T-cell (primary cell): ENCODE measurements at places on chromosomes 5 and 9. TPM values are rescaled to one million over a fixed set of nuclear protein-coding genes. Genes with fewer than 3 reads are reported as not detected.

DNA sequence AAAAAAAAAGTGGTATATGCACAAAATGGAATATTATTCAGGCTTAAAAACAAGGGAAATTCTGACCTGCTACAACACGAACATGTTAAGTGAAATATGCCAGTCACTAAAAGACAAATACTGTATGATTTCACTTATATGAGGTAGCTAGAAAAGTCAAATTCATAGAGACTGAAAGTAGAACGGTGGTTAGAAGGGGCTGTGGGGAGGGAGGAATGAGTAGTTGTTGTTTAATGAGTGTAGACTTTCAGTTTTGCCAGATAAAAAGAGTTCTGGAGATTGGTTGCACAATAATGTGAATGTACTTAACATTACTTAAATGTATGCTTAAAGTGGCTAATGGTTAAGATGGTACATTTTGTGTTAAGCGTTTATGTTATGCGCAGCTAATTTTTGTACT, 79.5 kb upstream of the IL12B start:
- DNase-seq = no peak

- no peak for DNase-seq
These were observed 289.2 kb upstream of the PCSK5 start for GRCh38 chr9:75601280-75601679.

- DNase-seq = no peak
These were observed 5.1 kb downstream of the OBP2A start for GRCh38 chr9:135551031-135551430.

DNA sequence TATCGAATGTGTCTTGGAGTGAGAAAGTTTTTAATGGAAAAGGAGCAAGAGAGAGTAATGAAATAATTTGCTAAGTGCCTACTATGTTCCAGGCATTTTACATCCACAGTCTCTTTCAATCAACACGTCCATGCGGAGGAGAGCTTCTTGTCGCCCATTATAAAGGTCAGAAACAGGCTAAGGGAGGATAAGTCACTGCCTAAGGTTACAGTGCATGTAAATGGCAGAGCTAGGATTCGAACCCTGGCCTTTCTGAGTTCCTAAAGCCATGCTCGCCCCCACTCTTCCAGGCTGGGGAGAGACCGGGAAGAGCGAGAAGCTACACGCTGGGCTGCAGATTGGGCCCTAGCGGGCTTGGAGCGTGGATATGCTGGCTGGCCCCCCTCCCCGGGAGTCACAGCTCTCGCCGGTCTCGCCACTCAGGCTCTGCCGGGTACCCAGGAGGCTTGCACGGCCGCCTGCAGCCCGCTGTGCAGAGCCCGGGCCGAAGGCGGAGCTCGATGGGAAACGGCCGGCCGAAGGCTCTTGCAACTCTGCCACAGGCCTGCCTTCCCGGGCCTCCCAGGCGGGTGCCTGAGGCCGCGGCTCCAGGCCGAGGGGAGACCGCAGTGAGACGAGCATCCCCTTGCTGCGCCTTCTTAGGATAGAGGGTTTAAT, 775 bp upstream of the LHX2 start:
- no peak for DNase-seq

GRCh38 chr9:136880651-136881050, 5.7 kb upstream of the TRAF2 start:
- no peak for DNase-seq

DNA sequence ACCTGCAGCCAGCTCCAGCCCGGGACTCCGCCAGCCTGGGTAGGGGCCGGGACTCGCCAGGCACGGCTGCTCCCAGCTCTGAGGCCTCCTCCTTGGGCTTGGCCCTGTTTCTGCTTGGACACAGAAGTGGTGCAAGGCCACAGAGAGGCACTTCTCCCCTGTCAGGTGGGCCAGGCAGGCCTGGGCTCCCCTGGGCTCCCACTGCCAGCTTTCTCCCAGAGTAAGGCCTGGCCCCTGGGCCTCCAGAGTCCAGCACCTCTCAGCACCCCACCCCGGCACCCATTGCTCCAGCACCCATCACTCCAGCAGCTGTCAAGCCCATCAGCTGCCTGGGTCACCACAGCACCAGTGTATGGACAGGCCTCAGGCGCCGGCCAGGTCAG, 71.1 kb upstream of the LRRTM2 start:
- DNase-seq = no peak

GRCh38 chr5:74243634-74244033, 396.9 kb downstream of the ENC1 start:
- no peak for DNase-seq

DNA sequence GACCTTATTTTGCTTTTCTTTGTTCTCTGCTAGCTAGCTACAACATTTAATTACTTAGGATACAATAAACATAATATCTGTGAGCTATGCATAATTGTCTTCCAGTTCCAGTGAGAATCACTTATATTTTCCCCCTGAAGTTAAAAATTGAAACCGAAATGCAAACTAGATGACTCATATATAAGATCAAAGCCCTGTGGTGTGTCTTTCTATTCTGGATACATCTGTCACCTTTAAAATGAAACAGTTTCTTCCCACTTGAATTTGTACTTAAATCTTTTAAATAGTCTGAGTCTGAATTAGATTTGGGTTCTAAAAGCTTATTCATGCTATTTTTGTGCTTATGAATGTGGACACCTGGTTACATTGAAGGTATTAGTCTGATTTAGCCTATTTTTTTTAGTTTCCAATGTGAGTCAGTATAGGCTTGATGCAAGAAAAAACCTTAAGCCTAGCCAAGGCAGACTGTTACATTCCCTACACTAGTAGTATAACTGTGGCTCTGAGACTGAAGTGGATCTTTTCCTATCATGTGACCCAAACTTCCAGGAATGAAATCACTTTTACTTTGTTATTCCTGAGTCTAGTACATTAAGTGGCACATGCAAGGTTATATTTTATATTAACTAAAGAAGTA, 703.5 kb upstream of the RGMB start:
- DNase-seq = no peak

- no peak for DNase-seq
These were observed 43.1 kb downstream of the SPTAN1 start for GRCh38 chr9:128595471-128595870.

- DNase-seq = no peak
These were observed 37.6 kb downstream of the ELL2 start for GRCh38 chr5:95923918-95924544.

DNA sequence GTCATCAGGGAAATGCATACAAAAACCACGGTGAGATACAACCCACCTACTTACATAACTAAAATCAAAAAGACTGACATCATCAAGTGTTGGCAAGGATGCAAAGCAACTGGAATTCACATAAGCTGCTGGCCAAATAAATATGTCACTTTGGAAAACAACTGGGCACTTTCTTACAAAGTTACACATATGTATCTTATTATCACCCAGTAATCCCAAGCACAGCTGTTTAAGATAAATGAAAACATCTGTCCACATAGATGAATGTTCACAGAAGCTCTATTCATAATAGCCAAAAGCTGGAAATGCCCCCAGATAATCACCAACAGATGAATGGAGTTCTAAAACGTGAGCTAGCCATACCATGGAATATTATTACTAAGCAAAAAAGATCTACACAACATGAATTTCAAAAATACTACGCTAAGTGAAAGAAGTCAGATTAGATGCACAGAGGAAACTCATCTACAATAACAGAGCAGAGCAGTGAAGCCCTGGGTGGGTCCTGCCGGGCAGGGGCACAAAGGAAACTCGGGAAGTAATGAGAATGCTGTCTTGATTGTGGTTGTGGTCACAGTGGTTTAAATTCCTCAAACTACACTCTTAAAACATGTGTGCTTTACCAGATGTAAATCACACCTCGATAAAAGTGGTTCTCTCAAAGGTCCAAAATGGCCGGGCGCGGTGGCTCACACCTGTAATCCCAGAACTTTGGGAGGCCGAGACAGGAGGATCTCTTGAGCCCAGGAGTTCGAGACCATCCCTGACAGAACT, 8.5 kb downstream of the CAMSAP1 start:
- no peak for DNase-seq

- no peak for DNase-seq
These were observed 147.5 kb downstream of the DAB2IP start for GRCh38 chr9:121798941-121799340.

- DNase-seq = no peak
These were observed 323.7 kb downstream of the ADAMTS6 start for GRCh38 chr5:65157906-65158603.

DNA sequence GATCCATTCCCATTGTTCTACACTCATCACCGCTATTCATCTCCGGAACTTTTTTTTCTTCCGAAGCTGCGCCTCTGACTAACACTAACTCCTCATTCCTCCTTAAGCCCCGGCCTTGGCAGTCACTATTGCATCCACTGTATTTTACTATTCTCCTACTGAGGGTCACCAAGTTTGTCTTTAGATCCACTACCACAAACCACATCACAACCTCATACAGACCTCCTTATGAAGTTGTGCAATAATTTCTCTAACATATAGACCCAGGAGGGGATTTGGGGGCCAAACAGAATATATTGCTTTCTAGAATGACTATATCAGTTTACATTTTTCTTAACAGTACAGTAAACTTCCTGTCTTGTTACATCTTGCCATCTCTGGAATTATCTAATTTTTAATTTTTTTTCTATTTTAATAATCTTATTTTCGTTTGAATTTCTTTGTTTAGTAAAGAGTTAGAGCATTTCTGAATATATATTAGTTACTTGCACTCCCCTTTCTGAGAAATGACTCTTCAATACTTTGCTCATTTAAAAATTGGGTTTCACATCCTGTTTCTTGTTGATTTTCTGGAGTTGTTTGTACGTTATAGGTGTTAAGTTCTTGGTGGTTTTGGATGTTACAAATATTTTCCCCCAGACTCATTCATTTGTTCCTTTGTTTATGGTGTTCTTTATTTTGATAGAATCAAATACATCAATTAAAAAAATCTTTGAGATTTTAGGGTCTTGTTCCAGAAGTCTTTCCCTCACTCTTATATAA, 37.1 kb downstream of the DMRT2 start:
- DNase-seq = no peak

SLCO4C1 gene
- 0.43 TPM for total RNA-seq

ORM2 gene
- 1.8 TPM for total RNA-seq

PCDHB12 gene
- total RNA-seq = not detected

SV2C gene
- total RNA-seq = 0.03 TPM

FGD3 gene
- 201 TPM for total RNA-seq

BASP1 gene
- total RNA-seq = 2.2 TPM
